PC-3 (cell line): ENCODE measurements at places on chromosomes 2 and 18. TPM values are rescaled to one million over a fixed set of nuclear protein-coding genes. Genes with fewer than 3 reads are reported as not detected.

Gene SPOPL
- 9.3 and 10.2 TPM in 2 replicates for total RNA-seq

Gene ANKRD53
- not detected in 2 replicates for total RNA-seq

Gene MGAT4A
- 1.7 and 6.1 TPM in 2 replicates for total RNA-seq

Gene HJURP
- total RNA-seq, result 31.7 and 37.0 TPM in 2 replicates

Gene TTR
- not detected in 2 replicates for total RNA-seq

Gene CD302
- 7.4 and 8.5 TPM in 2 replicates for total RNA-seq

Gene PRKAG3
- not detected in 2 replicates for total RNA-seq

Gene G6PC2
- not detected in 2 replicates for total RNA-seq

Gene ALKAL2
- 3.6 TPM in 1 of 2 replicates, not detected in the other for total RNA-seq

Gene BMP10
- not detected in 2 replicates for total RNA-seq

- peak; percentile 56 for DNase-seq
Measured at GRCh38 chr2:42812899-42813479, 20.6 kb upstream of the HAAO start.

- DNase-seq, result peak; percentile 20
Measured at GRCh38 chr2:74391209-74391579, 11.1 kb upstream of the DCTN1 start.

DNA sequence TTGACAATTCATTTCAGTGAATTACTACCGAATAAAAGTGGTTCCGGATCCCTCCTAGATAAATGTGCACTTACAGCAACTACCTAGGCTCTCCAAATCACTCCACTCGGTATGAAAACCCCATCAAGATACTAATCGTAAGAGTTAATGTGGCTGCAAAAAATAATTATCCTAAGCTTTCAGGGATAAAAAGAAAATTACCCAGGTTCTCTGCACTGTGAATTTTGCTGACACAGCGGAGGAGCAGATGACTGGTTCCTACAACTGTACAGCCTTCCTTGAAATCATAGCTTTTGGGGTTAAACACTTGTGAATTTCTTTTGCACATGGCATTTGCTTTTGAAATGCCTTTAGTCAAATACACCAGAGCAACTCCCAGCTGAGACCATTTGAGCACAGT lies 104.7 kb downstream of the CD226 start:
- no peak for DNase-seq

- DNase-seq, result no peak
Measured at GRCh38 chr2:60540074-60540473, 13.4 kb downstream of the BCL11A start.

DNA sequence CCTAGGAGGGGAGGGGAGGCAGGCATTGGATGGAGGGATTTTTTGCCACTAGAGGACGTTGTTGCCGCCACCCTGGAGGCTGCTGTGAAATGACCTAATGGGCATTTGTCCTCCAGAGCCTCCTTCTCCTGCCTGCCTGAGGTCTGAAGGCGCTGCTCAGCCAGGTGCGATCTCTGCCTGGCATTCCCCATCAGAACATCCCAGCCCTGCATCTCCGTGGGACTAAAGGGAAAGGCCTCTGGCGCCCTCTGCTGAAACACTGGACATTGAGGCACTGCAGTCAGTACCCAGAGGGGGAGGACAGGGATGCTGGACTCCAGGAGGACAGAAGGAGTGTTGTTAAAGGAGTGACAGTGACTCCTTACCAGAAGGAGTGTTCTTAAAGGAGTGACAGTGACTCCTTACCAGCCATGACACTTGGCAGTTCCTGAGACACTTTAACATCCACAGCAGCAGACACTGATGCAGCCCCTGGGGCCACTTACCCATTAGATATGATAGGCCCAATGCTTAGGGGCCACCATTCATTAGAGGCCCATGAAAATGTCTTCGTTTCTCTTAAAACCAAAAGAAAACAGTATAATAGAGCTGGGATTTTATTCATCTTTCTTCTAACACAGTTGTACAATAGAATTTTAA lies 17.0 kb downstream of the THNSL2 start:
- peak; percentile 77 for DNase-seq

DNA sequence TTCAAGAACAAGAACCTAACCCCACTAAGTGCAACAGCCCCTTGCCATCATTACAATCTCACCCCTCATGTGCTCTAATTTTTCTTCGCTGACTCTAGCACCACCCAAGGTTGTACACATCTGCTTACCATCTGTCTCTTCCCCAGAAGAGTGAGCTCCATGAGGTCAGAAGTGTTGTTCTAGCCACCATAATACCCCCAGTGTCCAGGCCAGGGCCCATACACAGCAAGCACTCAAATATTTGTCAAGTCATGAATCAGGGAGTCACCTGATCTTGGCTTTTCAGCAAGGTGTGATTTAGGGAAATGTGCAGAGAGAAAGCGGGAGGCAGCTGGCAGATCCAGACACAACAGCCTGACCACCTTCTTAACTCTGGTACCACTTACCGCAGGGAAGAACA lies 5.7 kb downstream of the ERCC3 start:
- DNase-seq, result no peak

- DNase-seq, result peak; percentile 72
Measured at GRCh38 chr2:218671097-218671653, 627 bp downstream of the RNF25 start.

DNA sequence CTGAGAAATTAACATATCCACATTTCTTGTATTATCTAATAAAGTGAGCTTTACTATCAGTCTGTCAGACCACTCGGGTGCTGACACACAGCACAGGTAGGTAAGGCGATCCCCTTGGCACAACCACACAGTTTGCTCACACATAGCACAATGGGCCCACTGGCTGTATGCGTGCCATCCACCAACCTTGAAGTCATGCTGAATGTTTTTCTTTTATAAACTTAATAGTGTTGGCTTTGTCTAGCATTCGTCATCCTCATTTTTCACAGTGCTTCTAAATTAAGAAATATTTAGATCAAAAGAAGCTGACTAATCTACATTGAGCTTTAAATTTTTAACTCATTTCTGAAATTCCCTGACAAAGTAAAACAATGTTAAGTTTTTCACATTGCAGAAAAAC lies 50.0 kb upstream of the PAPOLG start:
- peak; percentile 47 for DNase-seq

DNA sequence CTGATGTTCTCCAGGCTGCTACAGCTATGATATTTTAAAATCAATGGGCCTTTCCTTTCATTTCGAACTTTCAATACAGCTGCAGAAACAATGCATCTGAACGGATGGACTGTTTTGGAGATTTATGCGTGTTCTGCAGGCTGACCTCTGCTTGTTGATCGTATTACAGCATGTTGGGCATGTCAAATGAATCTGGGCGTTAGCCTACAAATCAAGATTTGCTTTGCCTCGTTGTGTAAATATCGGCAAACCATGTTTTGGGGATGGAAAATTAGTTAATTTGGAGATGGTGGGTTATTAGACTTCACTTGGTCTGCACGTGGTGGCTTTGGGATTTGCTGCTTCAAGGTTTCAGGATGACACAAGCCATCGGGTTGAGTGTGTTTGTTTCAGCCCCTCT lies 129.3 kb downstream of the AGAP1 start:
- DNase-seq, result no peak

GRCh38 chr2:207473049-207473930 lies 56.5 kb upstream of the CREB1 start:
- DNase-seq, result peak; percentile 86

DNA sequence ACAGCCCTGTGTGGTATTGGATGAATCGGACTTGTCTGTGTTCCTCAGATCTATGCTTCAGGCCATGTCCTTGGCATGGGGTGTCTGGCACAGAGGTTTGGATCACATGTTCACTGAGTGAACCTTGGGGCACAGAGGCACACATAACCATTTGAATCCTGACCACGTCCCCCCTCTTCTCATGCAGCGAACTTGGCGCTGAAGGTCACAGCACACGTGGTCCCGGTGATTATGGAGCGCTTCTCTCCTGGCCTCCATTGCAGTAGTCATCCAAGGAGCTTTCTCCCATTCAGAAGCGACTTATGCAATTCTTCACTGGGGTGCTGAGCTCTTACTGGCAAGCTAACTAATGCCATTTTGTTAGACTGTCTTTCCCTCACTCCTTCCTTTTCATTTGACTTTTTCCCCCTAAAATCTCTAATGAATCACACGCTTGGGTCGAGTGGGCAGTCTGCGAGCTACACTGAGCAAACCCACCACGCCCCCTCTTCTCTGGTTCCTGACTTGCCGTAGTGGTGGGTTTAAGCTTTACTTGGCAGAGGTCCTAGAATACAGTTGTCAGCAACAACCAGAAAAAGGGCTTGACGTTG lies 59.4 kb downstream of the KCNG2 start:
- DNase-seq, result no peak

- DNase-seq, result no peak
Measured at GRCh38 chr18:77250501-77250925, 865 bp downstream of the GALR1 start.

DNA sequence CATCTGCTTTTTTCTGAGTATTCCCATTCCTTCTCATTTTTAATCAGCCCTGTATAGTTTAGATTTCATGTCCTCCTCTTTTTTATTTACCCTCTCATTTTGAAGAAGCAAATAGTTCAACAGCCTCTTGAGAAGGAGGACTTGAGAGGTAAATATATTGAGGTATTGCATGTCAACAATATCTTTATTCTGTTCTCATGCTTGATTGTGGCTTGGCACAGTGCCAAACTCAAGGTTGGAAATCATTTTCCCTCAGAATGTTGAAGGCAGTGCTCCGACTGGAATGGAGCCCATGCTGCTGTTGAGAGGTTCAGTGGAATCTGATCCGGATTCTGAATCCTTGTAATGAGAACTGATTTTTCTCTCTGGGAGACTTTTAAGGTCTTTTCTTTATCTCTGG lies 31.0 kb upstream of the GALNT3 start:
- peak; percentile 32 for DNase-seq

DNA sequence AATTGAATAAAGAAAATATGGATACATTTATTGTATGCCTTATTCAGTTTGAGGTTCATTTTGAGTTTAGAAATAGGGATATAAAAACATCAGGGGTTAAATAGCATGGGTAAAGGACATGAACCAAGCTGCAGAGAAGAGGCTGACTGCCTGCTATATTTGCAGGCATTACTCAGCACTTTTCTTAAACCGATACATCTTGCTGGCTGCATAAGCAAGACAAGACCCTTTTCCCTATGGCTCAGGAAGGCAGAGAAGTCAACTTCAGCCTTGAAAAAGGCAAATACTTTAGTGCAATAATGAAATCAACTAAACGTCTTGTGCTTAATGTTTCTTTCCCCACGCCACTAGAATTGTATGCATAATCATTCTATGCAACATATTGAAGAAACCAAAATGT lies 36.4 kb downstream of the SCN1A start:
- no peak for DNase-seq

- peak; percentile 93 for DNase-seq
Measured at GRCh38 chr2:160538559-160539355, 45.1 kb upstream of the RBMS1 start.

DNA sequence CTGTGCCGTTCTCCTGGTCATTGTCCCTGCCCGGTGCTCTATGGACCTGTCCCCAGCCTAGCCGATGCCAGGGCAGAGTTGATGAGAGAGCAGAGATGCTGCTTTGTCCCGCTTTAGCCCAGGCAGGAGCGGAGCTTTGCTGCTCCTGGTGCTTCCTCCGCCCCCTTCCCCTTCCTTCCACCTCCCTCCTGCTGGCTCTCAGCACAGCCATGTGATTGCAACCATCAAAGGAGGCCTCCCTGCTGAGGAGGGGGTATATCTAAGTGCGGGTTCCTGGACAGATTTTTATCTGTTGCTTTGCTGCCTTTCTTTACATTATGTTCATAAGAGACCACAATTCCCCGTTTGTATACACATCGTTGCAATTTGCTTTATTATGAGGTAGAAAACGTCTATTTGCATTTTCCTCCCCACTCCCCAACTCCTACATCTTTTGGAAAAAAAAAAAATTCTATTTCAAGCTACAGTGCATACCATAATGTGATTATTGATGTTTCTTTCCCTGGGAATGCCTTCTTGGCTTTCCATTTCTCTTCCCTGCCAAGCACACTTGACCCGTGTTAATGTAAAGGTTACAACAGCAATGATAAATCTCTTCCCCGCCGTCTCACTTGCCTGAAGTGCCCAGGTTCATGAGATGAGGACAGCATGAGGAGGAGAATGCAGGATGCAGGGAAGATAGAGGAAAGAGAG lies 25.4 kb downstream of the ALPK2 start:
- no peak for DNase-seq

DNA sequence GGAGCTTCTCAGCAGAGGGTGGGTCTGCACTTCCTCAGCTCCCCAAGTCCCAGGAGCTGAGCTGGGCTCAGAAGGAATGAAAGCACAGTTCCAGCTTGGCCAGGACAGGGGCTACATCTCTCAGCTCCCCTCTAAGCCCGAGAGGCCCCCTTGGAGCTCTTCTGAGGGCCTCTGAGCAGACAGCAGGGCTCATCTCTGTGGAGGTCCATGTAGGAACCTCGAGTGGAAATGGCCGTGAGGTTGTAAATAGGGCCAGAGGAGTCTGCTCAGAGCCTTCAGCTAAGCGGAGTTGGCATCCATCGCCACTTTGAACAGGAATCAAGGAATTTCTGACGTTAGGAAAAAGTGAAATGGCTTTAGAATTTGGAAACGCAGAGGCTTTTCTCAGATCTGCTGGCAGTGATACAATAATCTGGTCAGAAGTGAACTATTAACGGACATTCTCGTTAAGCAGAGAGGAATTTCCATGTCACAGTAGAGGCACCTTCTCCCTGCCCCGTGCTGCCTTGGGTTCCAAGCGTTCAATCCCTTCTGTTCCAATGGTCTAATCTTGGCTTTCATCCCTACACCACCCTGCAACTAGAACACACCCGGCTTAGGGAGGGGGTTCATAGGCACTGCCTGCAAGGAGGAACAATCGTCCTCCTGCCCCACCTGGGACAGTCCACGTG lies 213.9 kb downstream of the NDUFA10 start:
- DNase-seq, result no peak

- peak; percentile 23 for DNase-seq
Measured at GRCh38 chr2:19733951-19734425, 167.8 kb downstream of the TTC32 start.

DNA sequence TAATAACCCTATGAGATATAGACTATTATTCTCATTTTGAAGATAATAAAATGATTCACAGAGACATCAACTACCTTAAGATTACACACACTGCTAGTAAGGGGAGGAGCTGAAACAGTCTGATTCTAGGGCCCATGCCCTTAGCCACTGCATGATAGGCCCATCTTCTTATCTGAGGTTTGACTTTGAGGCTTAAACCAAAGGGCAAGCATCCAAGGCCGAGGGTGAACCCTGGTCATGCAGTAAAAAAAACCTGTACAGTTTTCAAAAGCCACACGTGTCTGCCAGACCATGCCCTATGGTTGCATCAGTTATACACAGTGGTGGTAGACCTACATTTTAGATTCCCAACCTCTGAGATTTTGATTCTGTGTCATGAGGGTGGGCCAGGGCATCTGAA lies 44.8 kb downstream of the POLE4 start:
- no peak for DNase-seq

DNA sequence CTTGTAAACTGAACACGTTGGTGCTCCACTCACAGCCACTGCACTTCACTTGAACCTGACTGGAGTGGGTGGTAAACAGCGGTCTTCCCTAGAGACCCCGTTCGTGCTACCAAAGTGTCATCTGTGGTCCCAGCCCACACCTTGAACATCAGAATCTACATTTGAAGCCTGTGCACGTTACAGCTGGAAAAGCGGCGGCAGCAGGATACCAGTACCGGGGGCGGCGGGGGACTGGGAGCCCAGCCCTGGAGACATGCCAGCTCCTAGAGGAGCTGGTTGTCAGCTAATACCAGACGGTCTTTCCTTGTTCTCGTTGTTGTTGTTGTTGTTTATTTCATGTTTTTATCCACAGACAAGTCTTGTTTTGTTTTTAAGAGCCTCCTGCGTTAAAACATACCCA lies 156.7 kb downstream of the WDSUB1 start:
- DNase-seq, result no peak

GRCh38 chr2:209305026-209305425 lies 118.8 kb upstream of the MAP2 start:
- DNase-seq, result no peak
